ENCODE measurements at places on chromosomes 11 and 22.

- DNase-seq, result no peak
Measured at GRCh38 chr11:68353118-68353517, 40.7 kb downstream of the LRP5 start.

DNA sequence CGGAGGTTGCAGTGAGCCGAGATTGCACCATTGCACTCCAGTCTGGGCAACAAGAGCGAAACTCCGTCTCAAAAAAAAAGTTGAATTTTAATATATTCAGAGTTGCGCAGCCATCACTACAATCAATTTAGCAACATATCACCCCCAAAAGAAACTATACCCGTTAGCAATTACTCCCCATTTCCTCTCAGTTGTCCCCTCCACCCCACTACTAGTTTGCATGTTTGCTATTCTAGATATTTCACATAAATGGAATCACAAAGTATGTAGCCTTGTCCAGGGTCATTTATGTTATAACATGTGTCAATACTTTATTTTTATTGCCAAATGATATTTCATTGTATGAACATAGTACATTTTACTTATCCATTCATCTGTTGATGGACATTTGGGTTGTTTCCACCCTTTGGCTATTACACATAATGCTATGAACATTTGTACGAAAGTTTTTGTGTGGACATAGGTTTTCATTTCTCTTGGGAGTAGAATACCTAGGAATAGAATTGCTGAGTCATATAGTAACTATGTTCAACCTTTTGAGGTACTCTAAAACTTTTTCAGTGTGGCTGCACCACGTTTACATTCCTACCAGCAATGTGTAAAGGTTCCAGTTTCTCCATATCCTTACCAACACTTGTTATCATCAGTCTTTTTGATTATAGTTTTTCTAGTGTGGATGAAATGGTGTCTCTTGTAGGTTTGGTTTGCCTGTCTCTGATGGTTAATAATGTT is 2.2 kb downstream of the ZNF143 start:
- DNase-seq, result no peak

DNA sequence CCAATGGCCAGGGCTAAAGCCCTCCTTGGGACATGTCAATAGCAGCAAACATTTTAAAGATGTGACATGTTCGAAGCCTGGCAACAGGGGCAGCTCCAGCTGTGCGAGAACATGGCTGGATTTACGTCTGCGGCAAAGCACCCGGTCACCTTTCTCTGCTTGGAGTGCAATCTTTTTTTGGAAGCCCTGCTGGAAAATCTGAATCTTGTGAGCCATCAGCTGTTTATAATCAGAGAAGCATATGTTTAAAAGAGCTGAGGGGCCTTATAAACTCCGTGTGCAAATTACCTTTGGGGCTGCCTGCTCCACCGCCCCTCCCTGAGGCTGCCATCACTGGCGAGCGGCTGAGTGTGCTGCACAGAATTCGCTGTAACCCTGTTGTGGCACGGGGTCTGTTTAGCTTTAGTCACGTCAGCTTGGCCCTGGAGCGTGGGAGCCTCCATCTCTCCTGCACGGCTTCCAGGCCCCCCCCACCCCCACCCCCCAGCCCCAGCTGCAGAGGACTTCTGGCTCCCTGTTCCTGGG is 9.0 kb upstream of the KCNQ1OT1 start:
- no peak for DNase-seq

DNA sequence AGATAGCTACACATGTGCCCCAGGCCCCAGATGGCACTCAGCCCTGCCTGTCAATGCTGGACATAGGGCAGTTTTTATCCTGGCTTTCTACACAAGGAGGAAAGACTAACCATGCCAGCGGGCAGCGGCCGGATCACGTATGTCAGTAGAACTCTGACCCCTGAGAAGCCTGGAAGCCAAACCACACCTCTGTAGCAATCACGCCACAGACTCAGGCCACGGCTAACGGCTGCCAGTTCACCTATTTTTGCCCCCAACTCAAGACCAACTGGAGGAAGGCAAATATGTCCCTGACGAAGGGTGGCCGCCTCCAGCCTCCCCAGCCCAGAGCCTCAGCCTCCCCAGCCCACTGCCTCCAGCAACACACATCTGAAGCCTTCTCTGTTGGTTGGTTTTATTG is 7.2 kb upstream of the CD81 start:
- DNase-seq, result no peak

GRCh38 chr11:2747248-2748027 is 47.6 kb upstream of the KCNQ1OT1 start:
- no peak for DNase-seq

DNA sequence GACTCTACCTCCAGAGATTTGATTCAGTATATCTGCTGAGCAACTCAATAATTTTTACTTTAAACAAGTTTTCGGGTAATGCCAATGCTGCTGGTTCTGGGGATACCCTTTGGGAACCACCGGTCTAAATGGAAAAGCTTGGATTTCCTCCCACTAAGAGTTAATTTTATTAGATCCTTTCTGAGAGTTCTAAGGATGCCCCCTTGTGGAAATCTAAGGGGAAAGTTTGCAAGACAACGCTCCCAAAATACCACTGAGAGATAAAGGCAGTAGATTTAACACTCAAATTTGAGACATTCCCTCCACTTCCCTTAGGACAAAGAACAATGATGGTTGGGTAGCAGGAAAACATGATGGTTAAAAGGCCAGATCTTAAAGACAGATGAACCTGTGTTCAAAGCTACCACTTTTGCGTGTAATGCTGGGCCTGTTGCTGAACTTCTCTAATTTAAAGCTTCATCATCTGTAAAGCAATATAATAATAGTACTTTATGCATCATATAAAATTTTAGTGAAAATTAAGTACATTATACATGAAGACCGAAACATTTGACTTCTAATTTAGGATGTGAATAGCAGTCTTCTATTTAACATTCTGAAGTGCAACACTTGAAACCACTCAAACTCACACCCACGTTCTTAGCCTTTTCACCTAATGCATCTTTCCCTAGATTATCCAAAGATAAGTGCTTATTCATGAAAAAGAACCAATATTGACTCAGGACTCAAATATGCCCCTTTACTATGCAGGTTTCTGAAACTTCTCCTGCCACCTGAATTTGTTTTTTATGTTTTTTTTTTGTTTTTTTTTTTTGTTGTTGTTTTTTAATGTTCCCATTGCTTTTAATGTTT is 110.1 kb upstream of the LUZP2 start:
- no peak for DNase-seq

GRCh38 chr22:24289741-24290163 is 19.1 kb downstream of the SPECC1L start:
- DNase-seq, result no peak

DNA sequence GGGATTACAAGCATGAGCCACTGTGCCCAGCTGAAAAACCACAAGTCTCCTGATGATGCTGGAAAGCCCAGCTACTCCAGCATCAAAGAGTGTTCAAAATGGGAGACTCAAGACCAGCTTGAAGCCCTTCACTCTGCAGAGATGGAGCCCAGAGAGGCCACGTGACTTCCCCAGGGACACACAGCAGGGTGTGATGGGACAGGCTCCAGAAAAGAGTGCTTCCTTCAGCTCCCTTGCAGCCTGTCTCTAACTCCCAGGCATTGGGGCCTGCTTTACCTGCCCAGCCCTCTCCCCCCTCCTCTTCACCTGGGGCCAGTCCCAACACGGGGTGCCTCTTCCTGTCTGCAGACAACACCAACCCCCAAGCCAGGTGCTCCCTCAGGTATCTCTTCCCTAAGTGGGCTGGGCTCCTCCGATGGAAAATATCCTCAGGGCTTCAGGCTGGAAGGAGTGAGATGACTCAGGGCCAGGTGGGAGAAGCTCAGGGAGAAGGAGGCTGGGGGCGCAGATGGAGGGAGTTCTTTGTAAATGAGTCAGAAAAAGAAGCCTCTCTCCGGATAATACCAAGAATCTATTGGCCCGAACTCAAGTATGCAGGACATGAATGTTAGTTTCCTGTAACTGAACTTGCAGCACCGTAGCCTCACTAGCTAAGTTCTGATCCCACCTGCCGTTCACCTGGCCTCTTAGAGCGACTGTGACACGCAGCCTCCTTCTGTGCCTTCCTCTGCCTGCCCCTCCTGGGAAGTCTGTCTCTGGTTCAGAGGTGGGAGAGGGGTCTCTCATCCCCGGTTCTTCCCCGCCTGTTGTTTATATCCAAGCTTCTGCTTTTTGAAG is 326.6 kb downstream of the MN1 start:
- no peak for DNase-seq

- no peak for DNase-seq
Measured at GRCh38 chr11:128448981-128449713, 138.2 kb downstream of the ETS1 start.

DNA sequence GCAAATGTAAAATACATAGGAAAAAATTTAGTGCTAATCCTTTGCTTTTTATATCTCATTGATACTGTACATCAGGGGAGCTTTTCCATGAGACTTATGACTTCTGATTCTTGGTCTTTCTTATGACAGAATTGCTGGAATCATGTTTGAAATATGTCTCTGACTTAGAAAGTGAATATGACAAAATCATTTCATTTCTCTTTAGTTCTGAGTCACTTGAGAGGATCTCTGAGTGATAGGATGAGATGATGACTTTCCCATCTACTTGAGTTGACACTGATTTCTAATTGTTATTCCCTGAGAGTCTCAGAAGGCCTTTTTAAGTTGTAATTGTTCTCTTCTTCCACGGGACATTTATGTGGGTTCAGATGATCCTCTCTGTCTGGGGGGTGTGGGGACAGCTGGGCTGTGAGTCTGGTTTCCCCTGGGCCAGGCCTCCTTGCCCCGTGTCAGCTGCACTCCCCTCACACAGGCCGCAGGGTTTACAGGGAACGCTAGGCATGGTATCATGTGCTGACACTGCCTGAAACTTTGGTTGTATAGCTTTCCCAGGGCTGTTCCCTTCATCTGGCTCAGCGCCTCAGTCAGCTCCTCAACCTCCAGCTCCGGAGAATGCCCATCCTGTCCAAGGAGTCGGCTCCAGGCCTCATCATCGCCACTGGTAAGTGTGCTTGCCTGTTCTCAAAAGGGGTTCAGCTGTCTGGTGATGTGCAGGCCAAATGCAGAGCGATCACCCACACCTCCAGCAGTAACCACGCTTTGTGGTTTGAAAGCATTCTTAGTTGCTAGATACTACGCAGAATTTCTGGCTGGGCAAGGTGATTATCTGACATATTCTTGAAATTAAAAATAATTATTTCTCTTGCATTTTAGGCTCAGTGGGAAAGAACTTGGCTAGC is 69.5 kb upstream of the SORL1-AS1 start:
- DNase-seq, result no peak

DNA sequence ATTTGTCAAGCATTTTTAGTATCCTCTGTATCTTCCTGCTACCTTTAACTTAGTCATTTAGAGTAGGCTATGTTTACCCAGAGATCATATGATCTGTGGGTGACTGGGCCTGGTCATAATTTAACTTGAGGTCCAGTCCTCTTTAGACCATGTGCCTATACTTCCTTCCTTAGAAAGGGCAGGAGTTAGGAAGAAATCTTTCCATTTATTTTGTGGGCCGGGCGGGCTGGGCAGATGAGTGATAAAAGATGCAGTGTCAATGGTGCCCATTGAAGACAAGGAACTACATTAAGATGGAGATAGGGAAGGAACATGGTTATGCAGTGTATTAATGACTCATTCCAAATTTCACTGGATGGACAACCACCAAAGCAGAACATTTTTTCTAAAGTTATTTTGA is 30.9 kb upstream of the PDE3B start:
- DNase-seq, result no peak

DNA sequence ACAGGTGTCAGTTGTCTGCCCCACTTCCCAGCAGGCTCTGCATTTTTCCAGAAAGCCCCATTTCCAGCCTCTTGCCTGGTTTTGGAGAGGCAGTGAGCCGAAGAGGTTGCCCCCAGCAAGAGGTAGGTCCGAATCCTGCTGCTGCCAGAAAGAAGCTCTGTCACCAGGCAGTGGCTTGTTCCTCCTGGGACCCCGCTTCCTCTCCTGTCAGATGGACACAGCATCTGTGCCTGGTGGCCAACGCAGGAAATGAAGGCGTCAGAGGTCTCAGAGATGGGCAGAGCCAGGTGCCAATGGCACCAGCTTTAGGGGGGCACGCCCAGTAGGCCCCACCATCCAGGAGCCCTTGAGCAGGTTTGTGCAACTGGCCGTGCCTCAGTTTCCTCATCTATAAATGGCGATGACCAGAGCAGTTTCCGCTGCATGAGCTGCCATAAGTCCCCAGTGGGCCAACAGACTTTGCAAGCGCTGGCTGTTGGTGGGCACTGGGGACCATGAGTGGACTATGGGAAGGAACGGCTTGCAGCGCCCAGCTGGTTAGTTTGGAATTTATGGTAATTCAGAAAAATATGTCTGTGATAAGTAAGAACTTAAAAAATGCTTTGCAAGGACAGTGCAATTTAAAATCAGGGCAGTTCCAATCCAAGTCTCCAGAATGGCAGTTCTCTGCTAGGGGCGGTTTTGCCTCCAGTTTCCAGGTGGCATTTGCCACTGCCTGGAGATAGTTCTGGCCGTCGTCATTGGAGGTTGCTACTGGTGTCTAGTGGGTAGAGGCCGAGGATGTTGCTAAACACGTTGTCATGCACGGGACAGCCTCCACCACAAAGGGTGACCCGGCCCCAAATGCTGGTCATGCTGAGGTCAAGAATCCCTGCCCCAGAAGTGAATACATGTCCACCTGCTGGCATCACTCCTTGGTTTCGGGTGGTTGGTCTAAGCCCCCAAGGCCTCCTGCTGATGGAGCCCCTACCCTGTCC is 2.3 kb upstream of the OSBPL5 start:
- DNase-seq, result no peak

GRCh38 chr22:18909556-18909955 is 3.4 kb downstream of the DGCR6 start:
- no peak for DNase-seq

DNA sequence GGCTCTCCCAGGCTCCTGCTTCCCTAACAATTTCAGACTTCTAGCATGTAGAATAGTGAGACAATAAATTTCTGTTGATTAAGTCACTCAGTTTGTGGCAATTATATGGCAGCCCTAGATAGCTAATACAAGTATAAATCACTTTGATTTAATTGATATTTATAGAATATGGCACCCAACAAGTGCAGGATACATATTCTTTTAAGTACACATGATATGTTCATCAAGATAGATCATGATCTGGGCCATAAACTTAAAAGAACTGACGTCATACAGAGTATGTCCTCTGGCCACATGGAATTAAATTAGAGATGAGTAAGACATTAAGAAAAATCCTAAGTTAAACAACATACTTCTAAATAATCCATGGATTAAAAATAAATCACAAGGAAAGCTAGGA is 67.5 kb upstream of the AMOTL1 start:
- DNase-seq, result no peak

DNA sequence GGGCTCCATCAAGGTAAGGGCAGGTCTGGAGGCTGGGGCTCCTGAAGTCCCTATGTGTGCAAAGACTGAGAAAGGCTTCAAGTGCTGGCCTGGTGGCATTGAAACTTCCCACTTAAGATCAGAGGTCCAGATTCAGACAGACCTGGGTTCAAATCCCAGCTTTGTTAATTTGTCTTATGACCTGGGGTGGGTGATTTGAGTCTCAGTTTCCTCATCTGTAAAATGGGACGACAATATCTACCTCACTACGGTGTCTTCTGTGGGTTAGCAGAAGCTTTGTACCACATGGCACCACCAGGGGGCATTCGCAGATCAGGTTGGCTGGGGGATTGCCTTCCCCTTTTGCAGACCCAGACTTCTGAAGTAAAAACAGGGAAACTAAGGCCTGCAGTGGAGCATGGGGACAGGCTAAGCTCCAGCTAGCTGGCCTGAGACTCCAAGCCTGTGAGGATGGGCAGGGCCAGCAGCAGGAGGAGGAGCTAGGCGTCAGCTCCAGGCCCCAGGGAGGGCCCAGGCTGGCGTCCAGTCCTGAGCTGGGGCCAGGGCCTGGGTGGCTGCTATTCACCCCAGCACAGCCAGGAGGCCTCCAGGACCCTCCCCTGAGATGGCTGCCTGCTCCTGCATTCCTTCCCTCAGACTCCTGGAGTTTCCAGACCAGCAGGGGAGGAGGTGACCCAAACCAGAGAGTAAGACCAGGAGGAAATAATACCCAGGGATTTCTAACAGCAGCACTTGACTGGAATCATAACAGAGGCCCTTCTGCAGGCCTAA is 1.5 kb downstream of the CASTOR1 start:
- DNase-seq, result peak; percentile 89

Data from CD4-positive, alpha-beta memory T cell (primary cell).